ENCODE measurements at places on chromosomes 12 and 14. TPM values are rescaled to one million over a fixed set of nuclear protein-coding genes. Genes with fewer than 3 reads are reported as not detected.

Gene HRK
- not detected for total RNA-seq

Gene PAX9
- not detected for total RNA-seq

Gene KCNH5
- total RNA-seq, result not detected

Gene MMP17
- 0.87 TPM for total RNA-seq

Gene PLEKHH1
- total RNA-seq, result 1.9 TPM

Gene LRIG3
- total RNA-seq, result not detected

DNA sequence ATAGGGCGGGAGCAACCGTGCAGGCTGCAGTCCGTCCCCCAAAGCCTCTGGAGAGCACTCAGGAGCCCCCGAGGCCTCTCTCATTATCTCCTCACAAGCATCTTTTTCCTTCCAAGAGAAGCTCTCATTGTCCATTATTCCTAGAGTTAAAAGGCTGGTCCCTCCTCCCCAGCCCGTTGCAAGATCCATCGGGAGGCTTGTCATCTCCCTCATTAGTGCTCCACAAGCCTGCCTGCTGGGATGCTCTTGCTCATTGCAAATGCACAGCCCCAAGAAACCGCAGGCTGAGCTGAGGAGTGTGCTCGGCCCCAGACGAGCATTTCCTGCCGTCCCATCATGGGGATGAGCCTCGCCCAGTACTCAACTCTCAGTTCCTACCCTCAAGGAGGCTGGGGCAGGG lies 23.3 kb downstream of the NUAK1 start:
- no peak for DNase-seq

DNA sequence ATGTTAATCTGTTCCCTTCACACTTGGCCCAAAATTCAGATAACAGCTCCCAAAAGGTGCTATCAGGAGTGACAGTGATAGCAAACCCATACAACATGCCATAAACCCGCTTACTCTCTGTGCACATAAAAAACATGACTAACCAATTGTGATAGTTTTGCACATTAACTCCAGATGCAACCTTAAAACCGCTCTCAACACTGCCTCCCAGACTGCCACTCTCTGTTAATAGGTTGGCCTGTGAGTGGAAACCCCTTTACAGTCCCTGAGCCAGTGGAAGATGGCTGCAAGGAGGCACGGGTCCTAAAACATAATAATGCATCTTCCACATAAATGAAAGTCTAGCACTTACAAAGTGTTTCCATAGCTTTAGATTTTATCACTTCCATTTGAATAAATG lies 12.0 kb upstream of the TMTC1 start:
- no peak for DNase-seq

GRCh38 chr14:75283162-75283832 lies 4.7 kb downstream of the FOS start:
- DNase-seq, result no peak

GRCh38 chr12:55707219-55707671 lies 459 bp downstream of the ITGA7 start:
- peak; percentile 15 for DNase-seq

DNA sequence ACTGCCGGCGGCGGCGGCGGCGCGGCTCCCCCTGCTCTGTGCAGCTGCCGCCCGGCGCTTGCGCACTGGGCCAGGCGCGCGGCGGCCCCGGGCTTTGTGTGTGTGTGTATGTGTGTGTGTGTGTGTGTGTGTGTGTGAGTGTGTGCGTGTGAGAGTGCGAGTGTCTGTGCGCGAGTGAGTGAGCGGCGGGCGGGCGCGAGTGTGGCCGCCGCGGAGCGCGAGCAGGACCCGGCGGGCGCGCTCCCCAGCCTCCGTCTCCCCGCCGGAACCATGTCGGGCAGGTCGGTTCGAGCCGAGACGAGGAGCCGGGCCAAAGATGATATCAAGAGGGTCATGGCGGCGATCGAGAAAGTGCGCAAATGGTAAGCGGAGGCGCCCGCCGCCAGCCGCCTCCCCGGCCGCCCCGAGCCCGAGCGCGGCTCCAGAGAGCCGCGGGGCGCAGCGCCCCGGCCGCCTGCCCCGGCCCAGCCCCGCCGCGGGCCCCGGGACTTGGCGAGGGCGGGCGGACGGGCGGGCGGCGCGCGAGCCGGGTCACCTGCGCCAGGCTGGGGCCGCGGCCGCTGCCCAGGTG lies at the start of gene BCL7A:
Gene BCL7A (plus strand): TSS at position 63 of the 571 bp plus-strand sequence. CDS start 208 bp downstream, at position 271.
- peak; percentile 65 for DNase-seq

GRCh38 chr14:22488522-22489243 lies 100.3 kb downstream of the DAD1 start:
- DNase-seq, result no peak

DNA sequence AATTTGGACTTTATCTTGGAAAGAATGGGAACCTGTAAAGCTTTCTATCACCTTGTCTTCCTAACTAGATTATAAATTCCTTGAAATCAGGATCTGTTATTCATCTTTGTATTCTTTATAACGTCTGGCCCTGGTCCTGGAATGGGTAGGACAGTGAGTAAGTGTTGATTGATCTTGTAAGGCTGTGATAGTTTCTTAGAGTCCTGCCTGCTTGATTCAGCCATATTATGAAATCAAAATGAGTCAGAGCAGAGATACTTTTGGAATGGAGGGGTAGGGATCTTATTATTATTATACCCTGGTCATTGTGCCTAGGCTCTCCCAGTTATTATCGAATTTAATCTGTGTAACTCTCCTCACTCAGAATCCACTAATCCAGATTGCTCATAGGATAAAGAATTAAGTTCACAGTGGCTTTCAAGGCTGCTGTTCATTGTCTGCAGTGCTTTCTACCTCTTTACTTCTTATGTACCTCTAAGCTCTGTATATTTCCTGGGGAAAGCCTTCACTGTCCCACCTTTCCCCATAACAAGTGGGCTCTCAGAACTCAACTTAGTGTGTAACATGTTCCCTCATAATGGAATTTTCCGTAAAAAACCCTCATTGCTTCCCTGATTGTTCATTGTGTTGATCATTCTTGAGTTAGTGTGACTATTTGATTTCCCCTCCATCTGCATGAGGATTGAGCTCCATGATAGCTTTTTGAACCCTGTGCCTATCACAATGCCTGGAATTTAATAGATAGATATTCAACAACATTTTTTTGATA lies 93.3 kb downstream of the DAAM1 start:
- no peak for DNase-seq

DNA sequence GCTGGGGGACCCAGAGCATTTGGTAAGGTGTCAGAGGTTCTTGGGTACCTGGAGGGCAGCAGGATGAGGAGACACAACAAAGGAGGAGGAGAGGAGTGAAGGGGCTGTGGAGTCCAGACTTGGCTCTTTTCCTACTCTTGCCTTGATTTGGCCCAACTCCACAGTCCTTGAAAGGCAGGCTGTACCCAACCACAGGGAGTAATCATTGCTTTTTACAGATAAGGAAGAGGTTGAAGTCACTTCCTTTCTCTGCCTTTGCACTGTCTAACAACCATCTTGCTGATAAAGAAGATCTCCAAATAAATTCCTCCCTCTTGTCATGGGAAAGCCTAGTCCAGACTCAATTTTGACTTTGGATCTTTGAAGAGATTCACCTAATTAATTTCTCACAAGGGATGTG lies 226.8 kb upstream of the HMGA2 start:
- no peak for DNase-seq

DNA sequence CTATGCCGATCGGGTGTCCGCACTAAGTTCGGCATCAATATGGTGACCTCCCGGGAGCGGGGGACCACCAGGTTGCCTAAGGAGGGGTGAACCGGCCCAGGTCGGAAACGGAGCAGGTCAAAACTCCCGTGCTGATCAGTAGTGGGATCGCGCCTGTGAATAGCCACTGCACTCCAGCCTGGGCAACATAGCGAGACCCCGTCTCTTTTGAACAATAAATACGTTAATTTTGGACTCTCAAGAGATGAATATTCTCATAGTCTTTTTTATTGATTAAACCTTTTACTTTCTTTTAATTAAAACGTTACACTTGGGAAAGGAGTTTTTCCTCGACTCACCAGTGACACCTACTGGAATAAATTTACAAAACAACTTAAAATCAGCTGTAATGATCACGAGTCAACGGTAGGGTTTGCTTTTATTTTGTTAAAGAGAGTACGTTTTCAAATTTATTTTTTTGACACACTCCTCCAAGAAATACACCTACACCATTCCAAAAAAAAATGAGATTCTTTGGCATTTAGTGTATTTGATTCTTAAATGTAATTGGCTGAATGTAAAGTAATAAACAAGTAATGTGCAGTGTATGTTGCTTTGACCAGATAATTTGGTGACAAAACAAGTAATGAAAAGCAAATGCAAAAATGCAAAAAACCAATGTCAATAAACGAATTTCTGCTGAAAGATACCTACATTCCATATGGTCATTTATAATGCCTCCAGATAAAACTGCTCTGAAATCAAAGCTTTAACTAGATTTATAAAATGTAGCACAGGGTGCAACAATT lies 687 bp upstream of the RPS29 start:
- DNase-seq, result no peak

DNA sequence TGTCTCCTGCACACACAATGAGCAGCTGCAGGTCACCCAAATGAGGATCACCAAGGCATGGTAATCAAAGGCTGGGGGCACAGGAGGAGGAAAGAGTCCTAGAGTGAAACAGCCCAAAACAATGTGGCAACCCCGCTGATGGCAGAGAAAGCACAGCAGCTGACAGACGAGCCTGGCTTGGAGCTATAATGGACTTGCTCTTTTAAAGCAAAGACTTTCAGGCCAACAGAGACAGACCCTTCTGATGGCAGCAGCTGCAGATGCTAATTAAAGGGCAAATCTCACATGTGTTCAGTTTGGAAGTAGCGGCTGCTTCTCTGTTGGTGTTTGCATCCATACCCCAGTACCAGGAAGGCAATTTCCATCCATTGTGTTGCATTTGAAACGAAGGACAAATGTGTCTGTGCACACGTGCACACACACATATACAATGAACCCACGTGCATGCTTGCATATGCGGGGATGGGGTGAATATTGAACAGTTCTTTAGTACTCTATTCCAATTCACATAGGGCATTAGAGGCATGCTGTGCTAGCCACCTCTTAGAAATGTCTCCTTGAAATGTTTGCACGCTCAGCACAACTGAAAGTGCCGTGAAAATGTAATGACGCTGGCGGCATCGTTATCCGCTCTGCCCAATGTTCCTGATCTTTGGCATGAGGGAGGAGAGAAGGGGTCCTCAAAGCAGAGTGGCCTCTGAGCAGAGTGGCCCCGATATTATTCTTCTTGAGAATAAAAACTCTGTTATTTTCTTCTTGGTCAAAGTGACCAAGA lies 38.1 kb downstream of the CIT start:
- DNase-seq, result no peak

GRCh38 chr14:65849558-65849957 lies 437.0 kb downstream of the FUT8 start:
- DNase-seq, result no peak

DNA sequence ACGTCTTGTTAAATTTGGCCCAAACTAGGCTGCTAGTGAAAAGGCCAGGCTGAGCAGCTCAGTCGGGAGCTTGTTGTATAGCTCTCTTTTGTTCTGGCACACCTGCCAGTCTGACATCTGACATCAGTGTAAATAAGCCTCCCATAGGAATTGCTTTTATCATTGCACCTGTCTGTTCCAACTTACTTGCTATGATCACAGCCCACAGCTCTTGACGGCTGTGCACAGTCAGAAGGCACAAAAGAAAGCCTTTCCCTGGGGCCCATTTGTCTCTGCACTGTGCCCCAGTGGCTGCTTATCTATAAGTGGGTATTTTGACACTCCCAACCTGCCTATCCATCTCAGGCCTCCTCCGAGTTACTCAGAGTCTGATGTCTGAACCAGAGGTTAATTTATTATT lies 324.5 kb downstream of the NUAK1 start:
- DNase-seq, result no peak

All from activated CD4-positive, alpha-beta memory T cell treated with anti-CD3 and anti-CD28 coated beads for 36 hours (primary cell).